T-cell (primary cell): ENCODE measurements at places on chromosomes 6 and 20.

DNA sequence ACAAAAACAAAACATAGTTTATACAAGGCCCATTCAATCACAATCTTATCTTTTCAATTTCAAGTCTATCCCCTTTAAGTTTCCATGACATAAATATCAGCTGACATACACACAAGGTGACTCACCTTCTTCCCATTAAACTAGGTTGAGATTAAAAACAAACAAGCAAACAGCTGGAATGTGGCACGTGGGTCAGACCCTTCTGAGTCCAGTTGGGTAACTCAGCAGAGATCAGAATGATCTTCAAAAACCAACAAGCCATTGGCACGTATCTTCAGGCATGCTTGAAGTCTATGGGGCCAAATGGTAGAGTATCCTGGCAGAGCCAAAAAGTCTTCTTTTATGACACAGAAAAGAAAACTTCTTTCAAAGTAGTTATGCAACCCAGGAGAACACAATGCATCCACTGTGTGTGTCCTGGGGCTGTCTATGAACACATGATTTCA lies 603.5 kb upstream of the CITED2 start:
- DNase-seq: no peak

GRCh38 chr20:3545401-3545925 lies 74.6 kb downstream of the ATRN start:
- DNase-seq: no peak

DNA sequence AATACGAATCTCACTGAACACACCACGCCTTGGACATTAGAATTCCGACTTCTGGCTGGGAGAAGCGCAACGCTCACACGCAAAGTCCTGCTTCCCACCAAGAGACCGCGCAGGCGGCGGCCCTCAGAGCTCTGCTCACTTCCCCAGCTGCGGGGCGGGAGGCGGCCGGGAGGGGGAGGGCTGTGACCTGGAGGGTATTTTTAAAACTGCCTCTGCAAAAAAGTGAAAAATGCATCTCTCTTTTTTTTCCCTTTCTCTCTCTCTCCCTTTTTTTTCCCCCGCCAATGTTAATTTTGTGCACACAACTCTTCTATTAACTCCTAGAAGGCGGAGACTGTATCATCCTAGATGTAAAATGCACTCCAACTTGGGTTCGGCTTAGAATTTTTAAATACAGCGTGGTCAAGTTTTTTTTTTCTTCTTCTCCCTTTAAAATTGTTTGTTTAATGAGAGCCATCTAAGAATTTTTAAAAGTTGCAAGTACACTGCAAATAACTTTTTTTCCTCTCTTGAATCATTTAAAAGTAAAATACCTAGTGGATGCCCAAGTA lies 66.4 kb downstream of the STX11 start:
- no peak for DNase-seq

GRCh38 chr6:37514837-37515236 lies 15.1 kb upstream of the CCDC167 start:
- DNase-seq: no peak

- DNase-seq: no peak
Measured at GRCh38 chr6:119443993-119444641, 94.6 kb upstream of the MAN1A1 start.

- DNase-seq: no peak
Measured at GRCh38 chr6:53306819-53307347, 41.9 kb downstream of the ELOVL5 start.

GRCh38 chr6:138677538-138677937 lies 96.0 kb upstream of the CCDC28A start:
- DNase-seq: no peak

GRCh38 chr6:147055821-147056392 lies 148.3 kb upstream of the STXBP5 start:
- no peak for DNase-seq

GRCh38 chr20:18323705-18324104 lies 35.4 kb downstream of the ZNF133 start:
- DNase-seq: no peak

DNA sequence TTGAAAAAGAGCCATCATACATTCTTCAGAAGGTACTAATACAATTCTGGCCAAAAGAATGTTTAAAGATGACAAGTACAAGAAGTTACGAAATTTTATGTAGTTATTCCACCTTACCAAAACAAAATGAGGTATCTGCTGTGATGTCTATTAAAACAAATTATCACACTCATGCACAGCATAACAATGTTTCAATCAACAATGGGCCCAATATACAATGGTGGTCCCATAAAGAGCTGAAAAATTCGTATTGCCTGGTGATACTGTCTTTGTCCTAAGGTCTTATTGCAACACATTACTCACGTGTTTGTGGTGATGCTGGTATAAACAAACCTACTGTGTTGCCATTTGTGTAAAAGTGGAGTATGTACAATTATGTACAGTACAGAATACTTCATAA lies 3.6 kb upstream of the NUP153 start:
- no peak for DNase-seq

DNA sequence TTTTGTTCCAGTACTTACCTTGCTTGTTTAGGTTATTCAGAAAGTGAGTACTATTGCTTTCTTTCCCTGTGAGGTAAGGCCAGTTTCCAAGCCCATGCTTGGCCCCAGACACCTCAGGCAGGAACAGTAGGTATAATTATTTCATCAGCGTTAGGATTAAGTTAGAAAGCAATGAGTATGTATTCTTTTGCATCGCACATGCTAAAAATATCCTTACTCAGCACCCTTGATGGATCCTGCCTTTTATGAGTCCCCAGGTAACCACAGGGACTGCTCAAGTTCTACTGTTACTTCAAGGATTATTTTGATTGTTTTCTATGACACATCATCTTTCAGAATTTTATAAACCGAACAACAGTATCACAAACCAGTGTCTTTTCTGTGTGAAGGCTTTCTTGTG lies 128.9 kb downstream of the FARS2 start:
- DNase-seq: no peak

GRCh38 chr20:24983896-24984295 lies 8.7 kb downstream of the APMAP start:
- no peak for DNase-seq

GRCh38 chr20:41030061-41030460 lies 1.4 kb downstream of the TOP1 start:
- DNase-seq: no peak

DNA sequence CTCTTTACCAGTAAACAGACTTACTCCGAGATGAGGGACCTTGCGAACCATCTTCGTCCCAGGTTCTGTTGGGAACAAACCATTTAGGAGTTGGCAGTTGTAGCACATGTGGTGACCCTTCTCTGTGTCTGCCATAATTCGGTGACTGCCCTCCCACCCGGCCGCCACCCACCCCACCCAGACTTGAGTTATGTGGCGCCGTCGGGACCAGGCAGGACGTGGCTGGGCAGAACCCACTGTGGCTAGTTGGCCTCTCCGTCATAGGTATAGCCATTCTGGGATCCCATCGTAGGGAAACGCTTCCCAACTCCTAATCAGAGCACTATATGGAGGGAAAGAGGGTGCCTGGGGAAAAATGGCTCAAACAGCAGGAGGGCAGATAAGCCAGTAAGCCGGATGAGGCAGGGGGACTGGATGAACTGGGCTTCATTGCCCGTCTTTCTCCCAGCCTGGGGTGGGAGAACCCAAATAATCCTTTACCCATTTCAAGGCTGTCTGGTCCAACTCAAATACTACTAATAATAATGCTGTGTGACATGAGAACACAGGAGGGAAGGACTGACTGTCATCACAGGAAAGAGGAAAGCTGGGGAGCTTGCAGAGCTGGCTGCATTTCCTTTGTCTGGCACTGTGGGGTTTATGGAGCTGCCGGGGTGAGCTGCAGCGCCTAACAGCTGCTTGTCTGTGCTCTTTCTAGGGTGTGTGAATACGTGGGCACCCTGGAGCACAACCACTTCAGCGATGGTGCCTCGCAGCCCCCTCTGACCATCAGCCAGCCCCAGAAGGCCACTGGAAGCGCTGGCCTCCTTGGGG lies 73.0 kb upstream of the PBOV1 start:
- no peak for DNase-seq

DNA sequence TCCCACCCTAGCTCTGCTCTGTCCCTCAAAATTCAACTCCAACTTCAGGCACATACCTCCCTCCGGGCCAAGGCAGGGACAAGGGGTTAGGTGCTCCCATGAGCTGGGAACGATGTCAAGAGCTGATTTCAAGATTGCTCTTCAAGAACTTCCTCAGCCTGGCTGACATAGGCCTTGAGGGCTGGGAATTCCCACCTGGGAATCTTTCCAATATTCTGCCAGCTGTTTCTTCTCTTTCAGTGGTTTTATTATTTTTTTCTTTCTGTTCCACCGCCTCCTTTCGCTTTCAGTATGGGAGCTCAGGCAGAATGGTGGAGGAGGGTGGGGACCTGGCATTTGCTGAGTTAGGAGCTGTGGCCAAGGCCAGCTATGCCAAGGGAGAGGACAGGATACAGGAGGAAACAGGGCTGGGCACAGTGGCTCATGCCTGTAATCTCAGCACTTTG lies 33.7 kb downstream of the SRSF3 start:
- no peak for DNase-seq

GRCh38 chr6:91142154-91142553 lies 555.3 kb upstream of the MAP3K7 start:
- no peak for DNase-seq

DNA sequence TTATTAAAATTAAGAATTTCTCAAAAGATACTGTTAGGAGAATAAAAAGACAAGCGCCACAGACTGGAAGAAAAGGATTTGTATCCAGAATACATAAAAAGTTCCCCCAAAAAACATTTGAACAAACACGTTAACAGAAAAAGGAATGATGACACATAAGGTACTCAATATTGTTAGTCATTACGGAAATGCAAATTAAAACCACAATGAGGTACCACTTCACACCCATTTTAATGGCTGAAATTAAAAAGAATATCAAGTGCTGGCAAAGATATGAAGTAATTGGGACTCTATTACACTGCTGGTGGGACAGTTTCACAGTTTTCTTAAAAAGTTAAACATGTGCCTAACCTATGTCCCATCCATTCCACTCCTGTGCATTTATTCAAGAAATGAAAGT lies 51.4 kb downstream of the HECA start:
- no peak for DNase-seq

DNA sequence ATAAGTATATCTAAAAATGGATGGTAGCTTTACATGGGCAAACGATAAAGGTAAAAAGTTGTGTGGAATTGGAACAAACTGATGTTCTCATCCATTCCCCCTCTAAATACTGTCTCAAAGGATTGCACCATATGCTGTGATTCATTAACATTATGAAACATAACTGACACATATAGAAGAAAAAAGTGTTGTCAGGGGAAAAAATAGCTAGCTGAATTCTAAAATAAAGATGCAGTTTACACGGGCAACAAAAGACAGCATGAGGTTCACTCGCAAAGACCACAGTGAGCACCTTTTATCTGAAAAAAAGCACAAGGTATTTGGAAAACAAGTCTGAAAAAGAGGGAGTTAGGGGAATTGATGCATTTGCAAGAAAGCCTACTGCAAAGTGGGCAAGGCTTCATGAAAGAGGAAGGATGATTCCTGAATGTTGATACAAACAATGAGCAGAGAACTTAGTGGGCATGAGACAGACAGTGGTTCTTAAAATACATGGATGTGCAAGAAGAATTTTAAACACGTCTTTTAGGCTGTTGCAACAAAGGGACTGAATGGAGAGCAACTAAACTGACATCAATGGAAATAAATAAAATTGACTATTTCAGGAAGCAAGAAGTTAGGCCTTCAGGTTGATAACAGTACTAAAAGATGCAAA lies 280.9 kb downstream of the KIF16B start:
- no peak for DNase-seq

DNA sequence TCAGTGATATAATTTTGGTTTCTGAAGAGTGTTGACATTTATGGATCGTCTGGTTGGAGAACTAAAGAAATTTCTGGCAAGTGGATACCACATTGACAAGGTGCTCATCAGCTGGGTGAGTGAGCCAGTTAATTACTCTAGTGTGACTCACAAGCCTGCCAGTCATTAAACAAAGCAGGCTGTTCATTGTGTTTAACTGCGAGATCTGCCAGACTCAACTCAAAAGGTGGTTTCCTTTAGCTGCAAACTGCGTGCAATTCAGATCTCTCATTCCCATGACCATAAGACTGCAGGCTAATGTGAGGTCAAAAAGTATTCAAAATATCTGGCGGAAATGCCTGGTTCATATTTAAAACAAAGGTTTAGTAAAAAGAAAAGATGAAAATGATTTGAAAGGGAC lies 32.5 kb upstream of the IYD start:
- no peak for DNase-seq

DNA sequence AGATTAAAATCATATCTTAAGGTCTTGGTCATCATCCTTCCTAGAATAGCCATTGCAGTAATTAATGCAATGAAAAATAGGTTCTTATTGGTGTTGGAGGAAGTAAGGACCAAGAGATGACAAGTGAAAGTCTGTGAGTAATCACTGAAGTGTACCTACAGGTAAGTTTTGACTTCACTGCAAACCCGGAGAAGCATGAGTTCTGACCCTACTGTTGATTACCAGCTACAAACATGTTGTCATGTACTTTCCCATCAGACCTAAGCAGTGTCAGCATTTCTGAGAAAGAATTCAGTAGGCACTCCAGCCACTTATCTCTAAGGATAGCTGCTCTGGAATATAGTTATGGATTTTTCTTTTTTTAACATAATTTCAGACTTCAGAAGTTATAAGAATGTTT lies 280.9 kb downstream of the ZFAND3 start:
- DNase-seq: no peak

GRCh38 chr6:33579828-33580714 lies at the start of gene BAK1:
BAK1 (minus strand) TSS chr6:33580276; CDS start chr6:33577604, 2,672 bp downstream.
- peak; percentile 80 for DNase-seq
